Chondrocyte (in vitro differentiated cells): ENCODE measurements at places on chromosomes 2 and 18.

DNA sequence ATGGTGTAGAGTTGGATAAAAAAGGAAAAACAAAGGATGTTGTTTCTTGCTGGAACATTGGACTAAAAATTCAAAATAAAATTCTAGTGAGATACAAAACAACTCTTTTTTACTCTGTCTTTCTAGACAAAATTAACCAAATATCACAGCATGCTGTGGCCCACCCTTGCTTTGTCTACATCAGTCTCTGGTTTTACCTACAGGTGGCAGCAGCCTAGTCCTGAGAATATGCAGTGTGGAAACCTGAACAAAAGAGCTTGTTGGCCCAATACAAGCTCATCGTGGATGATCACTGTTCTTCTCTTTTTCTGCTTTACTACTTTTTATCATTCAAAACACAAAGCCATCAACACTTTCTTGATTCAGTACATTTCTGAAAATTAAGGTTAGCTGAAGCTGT lies 210.4 kb downstream of the CDH19 start:
- DNase-seq = no peak

GRCh38 chr2:715038-715437 lies 37.8 kb upstream of the TMEM18 start:
- DNase-seq = no peak

- no peak for DNase-seq
Measured at GRCh38 chr2:2238726-2239269, 92.3 kb downstream of the MYT1L start.

GRCh38 chr2:38572167-38572566 lies 30.6 kb downstream of the HNRNPLL start:
- no peak for DNase-seq

- DNase-seq = no peak
Measured at GRCh38 chr2:128449226-128450061, 130.8 kb upstream of the HS6ST1 start.

DNA sequence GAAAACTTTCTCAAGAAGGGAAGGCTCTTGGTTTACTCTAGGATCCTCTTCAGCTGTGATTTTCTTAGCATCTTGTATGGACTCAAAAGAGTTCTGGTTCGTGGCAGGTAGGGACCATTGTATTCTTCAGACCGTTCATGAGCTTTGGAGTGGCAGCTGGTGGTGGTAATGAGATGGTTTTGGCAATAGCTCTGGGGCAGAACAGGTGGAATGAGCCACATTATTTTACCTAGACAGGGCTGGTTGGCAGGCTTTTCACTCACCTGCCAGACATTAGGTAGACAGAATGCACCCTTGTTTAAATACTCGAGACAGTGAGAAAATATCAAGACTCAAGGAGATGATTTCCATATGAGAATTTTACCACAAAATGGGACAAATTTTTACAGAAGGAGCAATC lies 26.2 kb upstream of the MGAT5 start:
- no peak for DNase-seq

GRCh38 chr18:74579496-74580065 lies 18.1 kb upstream of the ZNF407 start:
- no peak for DNase-seq

GRCh38 chr18:79857082-79857671 lies 59.4 kb downstream of the KCNG2 start:
- no peak for DNase-seq

- no peak for DNase-seq
Measured at GRCh38 chr2:165198181-165198580, 5.7 kb downstream of the SCN3A start.

DNA sequence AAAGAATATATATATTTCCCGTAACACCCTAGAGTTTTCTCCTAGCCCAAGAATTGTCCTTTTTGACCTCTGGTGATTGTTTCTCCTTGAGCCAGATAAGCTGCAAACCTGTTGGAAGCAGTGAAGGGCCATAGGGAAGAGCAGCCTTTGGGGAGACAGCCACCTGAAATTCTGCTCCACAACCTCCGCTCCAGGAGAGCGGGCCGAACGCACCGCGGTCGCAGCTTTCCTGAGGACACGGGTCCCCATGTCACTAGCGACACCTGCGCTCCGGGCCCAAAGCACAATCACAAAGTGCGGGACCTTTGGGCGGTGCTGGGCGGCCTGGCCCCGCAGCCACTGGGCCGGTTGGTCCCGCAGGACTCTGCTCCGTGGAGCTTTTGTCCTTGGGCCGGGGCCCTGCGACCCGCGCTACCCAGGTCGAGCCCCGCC lies 557 bp upstream of the DSG2 start:
- no peak for DNase-seq

GRCh38 chr2:237500681-237501424 lies 13.8 kb downstream of the MLPH start:
- DNase-seq = no peak

GRCh38 chr18:27007880-27008279 lies 142.4 kb upstream of the AQP4 start:
- DNase-seq = no peak

GRCh38 chr2:2252179-2252578 lies 78.9 kb downstream of the MYT1L start:
- DNase-seq = no peak

DNA sequence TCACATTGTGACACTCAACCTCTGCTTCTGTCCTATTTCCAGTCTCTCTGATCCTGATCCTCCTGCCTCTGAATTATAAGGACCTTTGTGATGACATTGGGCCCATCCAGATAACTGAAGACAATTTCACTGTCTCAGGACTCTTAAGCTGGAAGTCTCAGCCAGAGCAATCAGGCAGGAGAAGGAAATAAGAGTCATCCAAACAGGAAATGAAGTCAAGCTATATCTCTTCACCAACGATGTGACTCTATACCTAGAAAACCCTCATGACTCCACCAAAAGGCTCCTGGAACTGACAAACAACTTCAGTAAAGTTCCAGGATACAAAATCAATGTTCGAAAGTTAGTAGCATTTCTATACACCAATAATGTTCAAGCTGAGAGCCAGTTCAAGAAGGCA lies 29.3 kb upstream of the TWIST2 start:
- DNase-seq = no peak

- peak; percentile 83 for DNase-seq
Measured at GRCh38 chr2:232458661-232459418, 2.9 kb downstream of the ALPI start.

- no peak for DNase-seq
Measured at GRCh38 chr18:32595832-32596231, 125.2 kb upstream of the GAREM1 start.

DNA sequence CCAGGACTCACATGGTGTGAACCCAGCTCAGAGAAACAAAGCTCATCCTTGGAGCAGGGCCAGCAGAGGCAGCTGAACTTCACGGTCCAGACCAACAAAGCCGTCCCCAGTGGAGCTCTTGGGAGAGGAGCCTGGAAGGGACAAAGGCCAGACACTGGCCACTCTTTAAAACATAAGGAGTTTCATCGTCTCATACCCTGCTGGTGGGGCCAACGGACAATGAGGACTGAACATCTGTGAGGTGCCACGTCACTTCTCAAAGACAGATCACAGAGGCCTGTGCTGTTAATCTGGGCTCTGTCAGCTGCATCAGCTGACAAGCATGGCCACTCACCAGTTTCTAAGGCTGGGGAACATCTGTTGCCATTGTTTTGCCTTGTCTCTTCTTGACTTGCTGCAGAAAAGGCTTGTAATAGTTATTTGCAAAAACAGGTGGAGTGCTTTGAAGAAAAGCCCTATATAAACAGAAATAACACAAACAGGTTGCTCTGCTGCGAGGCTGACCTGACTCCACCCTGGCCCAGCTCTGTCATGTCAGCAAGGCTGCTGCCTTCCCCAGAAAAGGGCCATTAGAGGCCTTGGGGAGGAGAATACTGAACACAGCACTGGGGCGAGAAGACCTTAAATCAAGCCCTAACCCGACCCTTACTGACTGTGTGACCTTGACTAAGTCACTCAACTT lies 68.1 kb upstream of the DAPL1 start:
- DNase-seq = no peak

- no peak for DNase-seq
Measured at GRCh38 chr2:200862532-200863000, 1.9 kb downstream of the CLK1 start.

DNA sequence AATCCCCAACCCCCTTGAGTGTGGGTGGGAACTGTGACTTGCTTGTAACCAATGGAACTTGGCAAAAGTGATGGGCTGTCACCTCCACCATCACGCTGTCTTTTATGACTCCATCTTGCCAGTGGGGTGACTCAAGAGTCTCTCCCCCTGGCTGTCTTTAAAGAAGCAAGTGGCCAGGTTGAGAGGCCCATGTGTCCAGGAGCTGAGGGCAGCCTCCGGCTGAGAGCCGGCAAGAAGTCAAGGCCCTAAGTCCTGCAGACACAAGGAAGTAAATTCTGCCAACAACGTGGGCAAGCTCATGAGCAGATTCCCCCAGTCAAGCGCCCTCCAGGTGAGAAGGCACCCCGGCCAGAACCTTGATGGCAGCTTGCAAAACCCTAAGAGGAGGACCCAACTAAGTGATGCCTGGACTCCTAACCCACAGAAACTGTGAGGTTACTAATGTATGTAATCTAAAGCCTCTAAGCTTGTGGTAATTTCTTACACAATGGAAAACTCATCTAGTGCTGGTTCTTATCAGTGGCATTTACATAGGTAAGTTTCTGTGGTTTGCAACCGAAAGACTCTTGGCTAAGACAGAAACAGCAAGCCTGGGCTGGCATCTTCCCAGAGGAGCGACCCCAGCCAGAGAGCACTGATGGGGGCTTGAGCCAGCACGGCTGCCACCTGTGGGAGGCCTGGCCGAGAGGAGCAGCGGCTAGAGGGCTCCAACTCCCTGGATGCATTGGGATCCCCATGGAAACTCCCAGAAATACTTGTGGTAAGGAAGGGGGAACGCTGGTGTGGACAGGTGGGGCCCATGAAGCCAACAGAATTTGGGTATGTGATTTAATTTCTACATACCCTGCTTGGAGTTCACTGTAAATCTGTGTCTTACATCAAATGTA lies 49.3 kb downstream of the CIB4 start:
- DNase-seq = peak; percentile 48

DNA sequence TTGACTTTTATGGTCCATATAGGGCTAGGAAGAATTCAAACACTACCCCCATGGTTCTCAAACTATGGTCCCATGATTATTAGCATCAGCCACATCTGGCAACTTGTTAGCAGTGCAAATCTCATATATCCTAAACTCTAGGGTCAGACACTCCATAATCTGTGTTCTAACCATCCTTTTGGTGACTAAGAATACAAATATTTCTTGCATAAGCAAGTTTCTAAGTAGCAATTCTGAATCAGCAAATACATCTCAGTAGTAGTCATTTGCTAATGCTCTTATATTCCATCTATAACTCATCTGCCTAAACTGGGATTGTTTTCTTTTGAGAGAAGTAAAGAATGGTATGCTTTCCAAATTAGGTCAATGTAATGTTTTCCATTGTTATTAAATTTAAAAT lies 447.3 kb downstream of the TMX3 start:
- no peak for DNase-seq

- DNase-seq = no peak
Measured at GRCh38 chr18:26703170-26703930, 155.0 kb upstream of the KCTD1 start.
